Activated naive CD4-positive, alpha-beta T cell treated with anti-CD3 and anti-CD28 coated beads, Interleukin-2, amount 50 U/mL, for 72 hours (primary cell): ENCODE measurements at places on chromosomes 12 and 14. TPM values are rescaled to one million over a fixed set of nuclear protein-coding genes. Genes with fewer than 3 reads are reported as not detected.

DNA sequence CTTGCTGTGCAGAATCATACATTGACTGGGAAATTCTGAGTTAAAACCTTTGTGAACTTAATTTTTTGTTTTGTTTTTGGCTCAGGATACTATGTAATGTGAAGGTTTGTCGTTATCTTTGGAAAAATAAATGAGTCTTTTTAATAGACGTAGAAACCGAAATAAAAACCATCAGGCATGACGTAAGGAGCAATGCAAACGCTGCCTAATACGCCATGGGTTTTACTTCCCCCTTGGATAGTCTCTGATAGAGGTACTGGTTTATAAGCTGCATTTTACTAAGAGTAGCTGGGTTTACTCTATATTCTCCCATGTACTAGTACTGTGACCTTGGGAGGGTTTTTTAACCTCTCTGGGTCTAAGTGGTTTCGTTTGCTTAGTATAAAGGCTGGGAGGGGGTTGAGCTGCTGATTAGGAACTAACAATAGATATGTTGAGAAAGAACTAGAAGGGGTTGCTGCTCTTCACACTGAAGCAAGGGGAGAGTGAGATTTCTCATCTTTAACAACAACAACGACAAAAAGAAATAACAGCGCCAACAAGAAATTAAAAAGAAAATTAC, 66.8 kb upstream of the SLCO1C1 start:
- no peak for DNase-seq

- peak; percentile 73 for DNase-seq
Measured at GRCh38 chr12:45991284-45992249, 1.2 kb upstream of the SCAF11 start.

DNA sequence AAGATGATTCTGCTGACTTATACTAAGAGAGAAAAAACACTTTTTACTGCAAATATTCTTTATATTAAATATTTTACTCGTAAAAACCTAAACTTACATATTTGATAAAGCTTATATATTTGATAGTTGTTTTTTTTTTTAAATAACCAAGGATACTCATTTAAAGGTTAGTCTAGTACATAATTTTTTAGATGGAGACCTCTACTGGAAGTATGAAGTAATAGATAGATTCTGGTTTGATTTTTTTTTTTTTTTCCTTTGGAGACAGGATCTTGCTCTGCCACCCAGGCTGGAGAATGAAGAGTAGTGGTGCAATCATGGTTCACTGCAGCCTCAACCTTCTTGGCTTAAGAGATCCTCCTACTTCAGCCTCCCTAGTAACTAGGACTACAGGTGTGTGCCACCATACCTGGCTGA, 16.4 kb downstream of the ARID2 start:
- no peak for DNase-seq

GRCh38 chr12:101671833-101672232, 25.6 kb upstream of the CHPT1 start:
- no peak for DNase-seq

DNA sequence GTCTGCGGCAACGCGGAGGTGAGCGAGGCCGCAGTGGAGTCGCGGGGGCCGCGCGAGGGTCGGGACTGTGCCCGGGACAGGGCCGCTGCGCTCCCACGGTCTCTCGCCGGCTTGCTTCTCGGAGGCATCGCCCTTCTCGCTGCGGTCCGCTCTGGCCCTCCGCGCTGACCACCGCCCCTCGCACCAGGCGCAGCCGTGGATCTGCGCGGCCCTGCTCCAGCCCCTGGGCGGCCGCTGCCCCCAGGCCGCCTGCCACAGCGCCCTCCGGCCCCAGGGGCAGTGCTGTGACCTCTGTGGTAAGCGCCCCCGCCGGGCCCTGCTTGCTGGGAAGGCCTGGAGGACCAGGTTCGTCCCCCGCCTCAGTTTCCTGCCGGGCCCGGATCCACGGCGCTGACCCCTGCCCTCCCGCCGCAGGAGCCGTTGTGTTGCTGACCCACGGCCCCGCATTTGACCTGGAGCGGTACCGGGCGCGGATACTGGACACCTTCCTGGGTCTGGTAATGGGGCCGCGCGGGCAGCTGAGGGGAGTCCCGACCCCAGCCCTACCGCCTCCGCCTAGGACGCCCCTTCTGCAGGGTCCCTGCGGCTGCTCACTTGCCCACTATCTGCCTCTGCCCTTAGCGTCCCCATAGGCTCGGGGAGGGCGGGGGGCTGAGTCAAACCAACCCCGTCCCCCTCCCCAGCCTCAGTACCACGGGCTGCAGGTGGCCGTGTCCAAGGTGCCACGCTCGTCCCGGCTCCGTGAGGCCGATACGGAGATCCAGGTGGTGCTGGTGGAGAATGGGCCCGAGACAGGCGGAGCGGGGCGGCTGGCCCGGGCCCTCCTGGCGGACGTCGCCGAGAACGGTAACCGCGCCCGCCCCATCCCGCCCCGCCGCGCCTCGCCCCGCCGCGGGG, 7.0 kb downstream of the AMN start:
- no peak for DNase-seq

- DNase-seq = no peak
Measured at GRCh38 chr12:112219195-112219594, 93.8 kb downstream of the TRAFD1 start.

DNA sequence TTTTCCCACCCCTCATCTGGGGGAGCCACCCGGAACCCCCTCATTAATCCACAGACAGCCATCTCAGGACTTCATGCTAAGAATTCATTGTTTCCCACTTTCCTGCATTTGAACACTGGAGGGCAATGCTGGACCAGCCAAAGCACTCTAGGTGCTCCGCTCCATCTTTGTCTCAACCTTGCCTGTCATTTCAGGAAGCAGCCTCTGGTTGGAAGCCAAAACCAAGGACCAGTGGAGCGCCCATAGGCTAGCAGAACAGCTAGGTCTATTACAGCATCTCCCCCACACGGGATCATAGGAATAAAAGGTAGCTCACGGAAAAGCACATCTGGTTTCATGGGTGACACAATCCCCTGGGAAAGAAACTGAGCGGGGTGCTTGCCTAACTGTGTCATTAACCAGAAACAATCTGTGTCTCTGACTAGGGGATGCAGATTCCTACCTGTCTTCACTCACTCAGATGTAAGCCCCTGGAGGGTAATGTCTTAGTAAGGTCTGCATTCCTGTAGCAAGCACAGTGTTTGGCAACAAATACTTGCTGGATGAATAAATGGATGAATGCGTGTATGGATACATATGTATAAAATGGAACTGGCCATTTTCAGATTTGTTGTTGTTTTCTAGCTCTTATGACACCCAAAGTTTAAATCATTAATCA, 197.0 kb downstream of the DAD1 start:
- no peak for DNase-seq

DNA sequence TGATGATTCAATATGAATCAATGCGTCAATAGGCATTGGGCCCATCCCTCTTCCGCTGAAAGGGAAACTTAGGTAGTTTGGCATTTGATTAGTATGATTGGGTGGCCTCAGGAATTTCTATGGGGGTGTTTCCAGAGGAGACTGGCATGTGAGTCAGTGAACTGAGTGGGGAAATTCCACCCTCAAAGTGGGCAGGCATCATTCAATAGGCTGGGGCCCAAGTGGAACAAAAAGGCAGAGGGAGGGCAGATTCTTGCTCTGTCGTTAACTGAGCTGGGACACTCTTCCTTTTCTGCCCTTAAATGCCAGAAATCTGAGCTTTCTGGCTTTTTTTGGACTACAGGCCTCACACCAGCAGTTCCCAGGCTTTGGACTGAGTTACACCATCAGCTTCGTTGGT, 373.5 kb downstream of the RPS29 start:
- no peak for DNase-seq

DNA sequence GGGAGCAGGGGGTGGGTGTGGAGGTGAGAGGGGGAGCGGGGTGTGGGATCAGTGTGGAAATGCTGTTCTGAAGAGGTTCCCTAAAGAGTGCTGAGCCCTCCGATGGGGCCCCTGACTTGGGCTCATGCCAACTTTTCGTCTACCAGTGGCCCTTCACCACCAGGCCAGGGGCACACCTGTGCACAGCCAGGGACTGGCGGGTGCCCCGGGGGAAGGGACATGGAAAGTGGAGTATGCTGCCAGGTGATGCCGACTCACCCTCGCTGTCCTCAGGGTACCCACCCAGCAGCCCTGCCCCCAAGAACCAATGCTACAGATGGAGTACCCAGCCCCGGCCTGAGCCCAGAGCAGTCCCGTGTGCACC, 26.2 kb downstream of the AMN start:
- no peak for DNase-seq

DNA sequence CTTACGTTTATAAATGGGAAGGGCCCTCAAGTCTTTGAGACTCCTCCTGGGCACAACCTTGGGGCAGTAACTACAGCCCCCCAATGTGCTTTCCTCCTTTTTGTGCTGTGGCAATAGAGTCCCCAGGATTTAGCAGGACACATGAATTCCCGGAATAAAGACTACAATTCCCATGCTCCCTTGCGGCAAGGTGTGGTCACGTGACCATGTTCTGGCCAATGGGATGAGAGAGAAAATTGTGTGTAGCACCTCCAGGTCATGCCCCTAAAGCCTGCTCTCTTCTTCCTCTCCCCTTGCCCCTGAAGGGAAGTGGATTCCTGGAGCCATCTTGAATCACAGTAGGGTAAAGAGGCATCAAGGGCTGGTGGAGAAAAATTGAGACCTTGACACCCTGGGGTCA, 295.1 kb upstream of the SFSWAP start:
- no peak for DNase-seq

TAS2R14 gene
- 1.0 TPM for total RNA-seq

LPAR5 gene
- 5.1 TPM for total RNA-seq

SYCP3 gene
- 0.21 TPM for total RNA-seq

CPNE6 gene
- 0.14 TPM for total RNA-seq

IFI27 gene
- total RNA-seq = 3.0 TPM
